ENCODE measurements at places on chromosomes 5 and 9.

- no peak for DNase-seq
These were observed 2.9 kb downstream of the AGPAT2 start for GRCh38 chr9:136684339-136684738.

DNA sequence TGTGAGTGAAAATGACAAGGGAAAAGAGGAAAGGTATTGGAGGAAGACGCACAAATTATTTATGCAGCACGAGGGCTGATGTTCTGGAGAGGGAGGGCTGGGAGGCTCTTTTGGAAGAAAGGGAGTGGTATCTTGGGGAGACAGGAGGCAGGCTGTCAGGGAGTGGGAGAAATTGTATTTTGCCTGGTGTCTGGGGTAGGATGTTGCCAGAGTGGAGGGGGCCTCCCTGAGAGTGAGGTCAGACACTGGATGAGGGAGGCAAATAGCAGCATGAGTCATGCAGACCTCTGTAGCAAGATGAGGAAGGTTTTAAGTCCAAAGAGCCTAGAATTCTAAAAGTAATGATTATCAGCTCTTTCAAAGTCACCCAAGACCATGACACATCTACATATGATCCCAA, 158.0 kb downstream of the DMRT2 start:
- DNase-seq = no peak

DNA sequence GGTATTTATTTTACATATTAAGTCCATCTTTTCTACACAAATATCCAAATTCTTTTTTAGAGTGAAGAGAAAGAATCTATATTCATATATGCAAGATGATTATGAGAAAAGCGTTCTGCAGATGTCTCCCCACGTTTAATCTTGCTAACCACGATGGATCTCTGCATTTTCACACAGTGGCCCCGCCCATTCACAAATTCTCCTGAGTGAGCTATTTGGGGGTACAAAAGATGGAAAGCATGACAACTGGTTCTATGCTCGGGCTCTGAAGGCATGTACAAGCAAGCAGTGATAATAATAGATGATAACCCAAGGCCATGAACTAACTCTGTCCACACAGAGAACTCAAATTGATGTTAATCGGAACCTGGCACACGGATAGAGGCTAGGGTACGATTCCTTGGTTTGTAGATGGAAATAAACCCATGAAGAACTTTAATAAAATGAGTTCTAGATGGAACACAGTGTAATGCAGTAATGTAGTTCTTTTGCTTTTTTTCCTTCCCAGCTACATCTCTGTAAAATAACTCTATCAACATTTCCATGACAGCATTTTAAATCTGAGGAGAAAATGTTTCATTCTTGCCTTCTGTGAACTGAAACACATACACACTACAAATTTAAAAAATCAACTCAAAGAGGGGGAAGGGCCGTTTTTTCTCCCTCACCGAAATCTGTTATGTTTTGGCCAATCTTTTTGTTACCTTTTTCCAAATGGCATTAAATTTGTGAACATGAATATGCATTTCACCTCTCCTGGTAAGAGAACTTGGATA, 851.7 kb upstream of the DMAC1 start:
- DNase-seq = no peak

DNA sequence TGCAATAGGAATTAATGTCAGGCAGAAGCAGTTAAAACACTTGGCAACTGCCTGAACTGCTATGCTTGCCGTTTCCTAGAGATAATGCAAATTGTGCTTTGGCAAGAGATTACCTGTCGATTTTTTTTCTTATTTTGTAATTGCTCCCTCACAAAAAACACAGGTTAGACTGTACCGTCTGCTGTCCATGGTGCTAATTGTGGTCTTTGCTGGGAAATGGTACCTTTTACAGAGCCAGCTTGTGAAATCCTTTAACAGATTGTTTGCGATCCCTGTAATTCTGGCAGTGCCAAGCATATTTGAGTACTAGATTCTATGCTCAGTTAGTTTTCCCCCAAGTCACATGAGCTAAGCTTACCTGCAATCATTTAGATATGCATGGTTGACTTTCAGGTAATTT, 2125.8 kb upstream of the WWC1 start:
- no peak for DNase-seq

- no peak for DNase-seq
These were observed at the start of gene IFNW1 for GRCh38 chr9:21141427-21141882. TSS of gene IFNW1 (minus strand) at chr9:21141832. CDS start at chr9:21141570, 262 bp downstream.

- no peak for DNase-seq
These were observed 524.5 kb upstream of the RGMB start for GRCh38 chr5:98248949-98249348.

- no peak for DNase-seq
These were observed 1055.7 kb downstream of the PTPRD start for GRCh38 chr9:9556865-9557803.

DNA sequence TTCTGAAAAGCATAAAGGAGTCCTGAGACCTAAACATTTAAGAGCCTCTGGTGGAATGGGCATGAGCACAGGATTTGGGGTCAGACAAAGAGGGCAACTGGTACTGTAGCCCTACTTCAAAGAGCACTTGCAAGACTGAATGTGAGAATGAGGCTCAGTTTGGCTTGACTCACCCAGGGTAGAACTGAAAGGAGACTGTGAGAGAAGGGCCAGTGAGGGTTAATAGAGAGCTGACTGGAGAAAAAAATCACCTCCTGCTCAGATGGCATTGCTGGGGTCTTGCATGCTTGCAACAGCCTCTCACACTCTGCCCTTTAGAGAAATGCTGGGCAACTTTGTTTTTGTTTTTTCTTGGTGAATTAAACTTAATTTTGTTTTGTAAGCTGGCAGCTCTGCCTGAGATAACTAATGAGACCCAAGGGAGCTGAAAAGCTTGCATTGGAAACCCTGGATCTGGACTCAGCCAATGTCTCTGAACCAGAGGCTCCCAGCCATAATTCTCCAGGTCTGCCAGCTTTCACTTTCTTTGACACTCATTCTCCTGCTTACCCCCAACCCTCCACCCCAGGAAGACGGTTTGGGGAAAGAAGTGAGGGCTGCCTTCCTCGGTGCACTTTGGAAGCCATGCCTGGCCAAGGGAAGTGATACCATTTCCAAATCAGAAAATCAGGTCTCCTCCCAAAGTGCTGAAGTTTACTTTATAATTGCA, 161.1 kb upstream of the PANK3 start:
- DNase-seq = no peak

- no peak for DNase-seq
These were observed 30.0 kb downstream of the GFPT2 start for GRCh38 chr5:180323160-180323559.

DNA sequence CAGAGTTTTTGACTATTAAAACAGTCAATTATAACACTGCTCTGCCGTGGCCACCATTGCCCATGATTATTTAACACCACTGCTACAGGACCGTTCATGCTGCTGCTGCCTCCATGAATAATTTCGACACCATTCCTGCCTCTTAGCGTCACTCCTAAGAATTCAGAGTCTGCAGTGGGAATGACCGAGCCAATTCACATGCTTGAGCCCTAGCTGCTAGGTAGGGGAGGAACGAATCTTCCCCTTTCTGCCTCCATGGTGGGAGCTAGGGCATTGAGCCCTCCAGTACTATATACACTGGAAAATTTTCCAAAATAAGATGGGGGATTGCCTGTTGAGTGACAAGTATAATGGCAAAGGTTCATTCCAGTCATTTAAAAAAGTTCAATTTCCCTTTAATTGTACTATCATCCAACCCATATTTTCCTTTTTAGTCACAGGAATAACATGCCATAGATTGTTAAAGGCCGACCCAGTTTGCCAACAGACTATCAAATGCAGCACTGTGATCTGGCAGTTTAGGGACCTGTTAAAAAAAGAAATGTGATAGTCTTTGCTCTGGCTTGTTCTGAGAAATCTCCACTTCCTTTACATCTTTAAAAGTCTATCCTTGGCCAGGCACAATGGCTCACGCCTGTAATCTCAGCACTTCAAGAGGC, 13.5 kb upstream of the B4GALT1 start:
- no peak for DNase-seq

- no peak for DNase-seq
These were observed 17.5 kb downstream of the TMEM161B start for GRCh38 chr5:88251048-88251711.

DNA sequence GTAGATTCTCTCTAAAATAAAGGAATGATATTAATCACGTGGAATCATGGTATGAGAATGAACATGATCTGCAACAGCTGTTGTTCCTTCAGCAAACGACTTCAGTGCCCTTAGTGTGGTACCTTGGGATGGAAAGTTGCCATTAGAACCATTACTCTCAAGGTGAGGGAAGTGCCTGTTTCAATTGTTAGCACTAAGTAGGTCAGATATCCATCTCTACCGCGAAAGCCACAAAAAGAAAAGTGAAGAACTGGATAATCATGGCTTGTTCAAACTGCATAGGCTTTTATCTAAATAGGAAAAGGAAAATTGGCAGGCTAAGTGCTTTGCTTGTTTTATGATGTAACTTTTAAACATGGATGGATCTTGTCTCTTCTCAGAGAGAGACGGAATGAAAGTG, 380.7 kb downstream of the MRPS30 start:
- no peak for DNase-seq

DNA sequence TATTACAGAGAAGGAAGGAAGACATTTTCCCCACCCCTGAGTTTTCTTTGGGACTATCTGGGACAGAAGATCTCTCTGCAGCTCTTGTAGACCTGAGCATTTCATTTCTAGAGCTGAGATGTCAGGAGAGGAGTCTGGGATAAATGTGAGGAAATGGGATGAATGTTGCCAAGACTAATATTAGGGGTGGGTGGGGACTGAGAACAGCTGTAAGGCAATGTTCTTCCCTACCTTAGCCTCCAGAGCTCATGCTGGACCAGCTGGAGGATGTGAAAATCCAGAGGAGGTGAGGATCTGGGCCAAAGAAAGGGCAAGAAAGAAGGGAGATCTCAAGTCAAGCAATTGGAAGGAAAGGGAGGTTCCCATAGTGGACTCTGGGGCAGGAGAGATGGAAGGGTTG, 23.1 kb upstream of the FOXD1 start:
- DNase-seq = no peak

GRCh38 chr5:156312897-156313694, 13.9 kb upstream of the SGCD start:
- DNase-seq = no peak

DNA sequence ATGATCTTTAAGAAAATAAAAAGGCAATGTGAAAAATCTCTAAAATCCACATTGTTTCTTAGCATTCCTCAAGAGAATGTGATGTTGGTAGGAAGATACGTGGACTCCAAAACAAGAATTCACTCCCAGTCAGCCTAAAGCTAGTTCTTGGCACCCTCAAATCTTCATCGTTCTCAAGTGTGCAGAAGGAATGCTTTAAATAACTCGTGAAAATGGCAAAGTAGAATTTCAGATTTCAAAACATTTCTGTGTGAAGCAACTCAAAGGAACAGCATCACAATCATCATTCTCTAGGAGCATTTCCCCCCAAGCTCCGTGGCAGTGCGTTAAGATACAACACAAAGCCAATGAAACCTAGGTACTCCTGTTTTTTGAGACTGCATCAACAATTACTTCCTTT, 185.1 kb upstream of the DMAC1 start:
- DNase-seq = no peak

DNA sequence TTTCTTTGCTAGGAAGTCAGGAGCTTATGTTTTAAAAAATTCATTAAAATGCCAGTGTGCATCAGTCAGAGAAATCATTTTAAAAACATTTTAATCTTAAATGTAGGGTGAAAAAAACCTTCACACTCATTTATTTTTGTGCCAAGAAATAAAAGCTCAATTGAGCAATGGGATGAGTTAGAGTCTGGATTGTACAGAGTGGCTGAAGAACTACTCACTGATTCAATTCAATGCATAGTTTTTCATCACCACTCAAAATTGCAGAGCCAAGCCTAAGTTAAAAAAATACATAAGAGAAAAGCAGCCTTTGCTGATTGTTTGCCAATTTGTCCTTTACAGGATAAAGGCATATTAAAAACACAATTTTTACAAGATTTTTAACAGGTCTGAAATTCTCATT, 168.2 kb upstream of the DMRTA1 start:
- no peak for DNase-seq

- DNase-seq = no peak
These were observed 112.4 kb upstream of the SLC1A3 start for GRCh38 chr5:36494028-36494427.

DNA sequence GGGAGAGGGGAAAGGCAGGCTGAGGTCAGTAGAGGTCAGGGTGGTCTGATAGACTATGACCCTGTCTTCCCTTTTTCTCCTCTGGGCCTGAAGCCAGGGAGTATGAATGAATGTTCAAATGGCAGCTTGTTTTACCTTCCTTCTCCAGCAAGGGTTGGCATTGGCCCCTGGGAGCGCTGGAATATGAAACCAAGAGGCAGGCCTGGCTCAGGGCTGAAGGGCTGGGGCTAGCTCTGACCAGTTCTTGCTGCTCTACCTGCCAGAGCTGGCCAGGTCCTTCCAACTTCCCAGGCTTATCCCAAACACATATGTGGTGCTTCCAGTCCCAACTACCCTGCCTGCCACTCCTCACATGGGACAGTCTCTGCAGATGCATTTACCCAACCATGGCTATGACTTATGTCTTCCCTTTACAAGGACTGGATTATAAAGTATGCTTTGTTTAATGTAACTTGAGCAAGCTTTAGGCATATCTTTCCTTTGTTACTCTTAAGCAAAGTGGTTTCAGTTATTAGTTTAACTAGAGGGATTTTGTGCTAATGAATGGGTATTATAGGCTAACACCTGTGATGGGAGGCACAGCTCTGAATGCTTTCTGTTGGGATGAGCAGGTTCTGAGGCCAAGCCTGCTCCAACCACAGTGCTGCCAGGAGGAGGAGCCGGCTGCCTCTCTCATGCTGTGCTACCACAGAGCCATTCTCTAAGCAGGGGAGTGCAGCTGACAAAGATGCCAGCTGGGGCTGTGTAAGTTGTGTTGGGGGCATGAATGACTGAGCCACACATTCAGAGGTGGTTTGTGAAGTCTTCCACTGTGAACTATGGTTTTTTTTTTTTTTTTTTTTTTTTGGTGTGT, 6.1 kb downstream of the CCNI2 start:
- no peak for DNase-seq

GRCh38 chr5:90612919-90613318, 54.3 kb downstream of the ADGRV1 start:
- no peak for DNase-seq

GRCh38 chr5:61279725-61280124, 52.3 kb upstream of the ZSWIM6 start:
- DNase-seq = no peak

DNA sequence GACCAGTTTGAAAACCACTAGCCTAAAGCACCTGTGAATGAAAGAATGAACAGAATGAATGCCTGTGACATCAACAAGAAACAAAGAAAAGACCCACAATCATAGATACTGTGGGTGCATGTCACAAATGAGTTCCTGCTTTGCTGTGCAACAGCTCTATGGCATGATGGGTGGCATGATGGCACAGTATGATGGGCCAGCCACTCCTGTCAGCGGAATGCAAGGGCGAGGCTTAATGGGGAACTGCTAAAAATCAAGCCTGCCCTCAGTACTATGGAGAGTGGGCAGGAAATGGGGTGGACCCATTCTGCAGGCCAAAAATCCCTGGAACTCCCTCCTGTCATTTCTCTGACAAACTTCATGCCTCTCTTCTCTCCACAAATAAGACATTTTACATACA, 89.0 kb downstream of the DCP2 start:
- DNase-seq = no peak

GRCh38 chr5:179533024-179533423, 17.3 kb upstream of the RUFY1 start:
- DNase-seq = no peak

All from stimulated activated CD8-positive, alpha-beta memory T cell treated with anti-CD3 and anti-CD28 coated beads, Interleukin-12 subunit alpha, Interleukin-12 subunit beta, amount 100 ng/mL, for 4 hours (primary cell).